Stimulated activated CD4-positive, alpha-beta T cell treated with anti-CD3 and anti-CD28 coated beads, TNF-alpha, amount 100 ng/mL, for 4 hours (primary cell): ENCODE measurements at places on chromosomes 13 and 19.

DNA sequence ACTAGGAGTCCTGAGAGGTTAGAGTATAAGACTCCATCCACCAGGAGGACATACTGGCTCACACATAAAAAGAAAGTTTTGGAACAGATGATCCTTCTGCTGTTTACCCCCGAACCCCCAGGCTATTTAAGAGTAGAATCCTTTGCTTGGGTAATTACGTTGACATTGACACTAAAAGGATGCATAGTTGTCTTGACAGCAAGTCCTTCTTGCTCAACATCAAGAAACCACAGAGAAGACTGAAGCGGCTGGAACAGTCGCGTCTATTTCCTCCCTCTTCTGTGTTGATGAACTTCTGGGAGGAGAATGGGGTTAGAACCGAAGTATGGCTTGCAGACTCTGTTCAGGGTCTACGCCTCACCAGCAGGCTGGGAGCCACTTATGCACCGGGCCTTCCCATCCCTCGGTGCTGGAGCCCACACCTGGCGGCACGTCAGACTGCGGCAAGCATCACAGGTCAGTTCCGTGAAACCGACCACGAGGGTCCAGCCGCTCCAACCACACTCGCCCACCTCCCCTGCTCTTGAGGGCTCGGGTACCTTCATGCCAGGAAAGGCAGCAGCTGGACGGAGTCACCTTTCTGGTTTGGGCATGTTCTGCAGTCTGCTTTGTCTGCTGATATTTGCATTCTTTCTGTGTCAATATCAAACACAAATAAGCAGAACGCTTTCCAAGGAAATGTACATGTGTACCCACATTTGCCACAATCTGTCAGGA, 42.4 kb upstream of the RANBP3 start:
- no peak for DNase-seq

GRCh38 chr19:44644402-44645016, 799 bp downstream of the PVR start:
- no peak for DNase-seq

DNA sequence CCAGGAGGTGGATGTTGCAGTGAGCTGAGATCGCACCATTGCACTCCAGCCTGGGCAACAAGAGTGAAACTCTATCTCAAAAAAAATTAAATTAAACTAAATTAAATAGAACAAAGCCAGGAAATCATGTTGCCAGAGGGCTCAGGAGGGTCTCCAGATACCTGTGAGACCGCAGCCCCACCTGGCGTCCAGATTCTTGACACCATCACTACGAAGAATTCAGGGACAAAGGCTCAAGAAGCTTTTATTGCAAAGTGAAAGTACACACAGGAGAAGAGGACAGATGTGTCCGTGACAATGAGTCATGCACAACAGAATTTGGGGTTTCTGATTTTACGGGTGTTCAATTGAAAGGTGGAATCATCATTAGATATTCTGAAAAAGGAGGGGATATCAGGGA, 76.6 kb downstream of the STOML3 start:
- no peak for DNase-seq

GRCh38 chr13:90156390-90156789, 1191.1 kb upstream of the MIR17HG start:
- DNase-seq = no peak

DNA sequence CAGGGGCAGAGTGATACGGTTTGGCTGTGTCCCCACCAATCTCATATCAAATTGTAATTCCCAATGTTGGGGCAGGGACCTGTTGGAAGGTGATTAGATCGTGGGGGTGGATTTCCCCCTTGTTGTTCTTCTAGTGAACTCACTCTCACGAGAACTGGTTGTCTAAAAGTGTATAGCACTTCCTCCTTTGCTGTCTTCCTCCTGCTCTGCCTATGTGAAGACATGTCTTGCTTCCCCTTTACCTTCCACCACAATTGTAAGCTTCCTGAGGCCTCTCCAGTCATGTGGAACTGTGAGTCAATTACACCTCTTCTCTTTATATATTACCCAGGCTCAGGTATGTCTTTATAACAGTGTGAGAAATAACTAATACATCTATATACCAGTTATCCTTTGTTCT, 706.4 kb upstream of the KLHL1 start:
- DNase-seq = no peak

DNA sequence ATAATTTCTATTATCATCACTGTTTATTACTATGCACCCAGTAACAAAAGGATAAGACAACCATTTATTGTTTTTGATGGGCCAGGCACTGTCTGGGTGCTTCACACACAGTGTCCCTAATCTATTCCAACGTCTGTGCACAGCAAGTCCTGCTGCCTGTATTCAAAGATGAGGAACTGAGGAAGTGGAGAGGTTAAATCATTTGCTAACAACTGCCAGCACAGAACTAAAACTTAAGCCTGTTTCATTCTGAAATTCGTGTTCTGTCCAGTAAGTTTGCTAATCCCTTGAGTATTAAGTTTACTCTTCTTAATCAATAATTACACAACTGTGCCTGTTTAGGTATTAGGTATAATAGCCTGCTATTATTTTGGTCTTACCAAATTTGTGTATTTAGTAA, 41.9 kb downstream of the TEX26 start:
- no peak for DNase-seq
